ENCODE measurements at places on chromosomes 1 and 21. TPM values are rescaled to one million over a fixed set of nuclear protein-coding genes. Genes with fewer than 3 reads are reported as not detected.

DNA sequence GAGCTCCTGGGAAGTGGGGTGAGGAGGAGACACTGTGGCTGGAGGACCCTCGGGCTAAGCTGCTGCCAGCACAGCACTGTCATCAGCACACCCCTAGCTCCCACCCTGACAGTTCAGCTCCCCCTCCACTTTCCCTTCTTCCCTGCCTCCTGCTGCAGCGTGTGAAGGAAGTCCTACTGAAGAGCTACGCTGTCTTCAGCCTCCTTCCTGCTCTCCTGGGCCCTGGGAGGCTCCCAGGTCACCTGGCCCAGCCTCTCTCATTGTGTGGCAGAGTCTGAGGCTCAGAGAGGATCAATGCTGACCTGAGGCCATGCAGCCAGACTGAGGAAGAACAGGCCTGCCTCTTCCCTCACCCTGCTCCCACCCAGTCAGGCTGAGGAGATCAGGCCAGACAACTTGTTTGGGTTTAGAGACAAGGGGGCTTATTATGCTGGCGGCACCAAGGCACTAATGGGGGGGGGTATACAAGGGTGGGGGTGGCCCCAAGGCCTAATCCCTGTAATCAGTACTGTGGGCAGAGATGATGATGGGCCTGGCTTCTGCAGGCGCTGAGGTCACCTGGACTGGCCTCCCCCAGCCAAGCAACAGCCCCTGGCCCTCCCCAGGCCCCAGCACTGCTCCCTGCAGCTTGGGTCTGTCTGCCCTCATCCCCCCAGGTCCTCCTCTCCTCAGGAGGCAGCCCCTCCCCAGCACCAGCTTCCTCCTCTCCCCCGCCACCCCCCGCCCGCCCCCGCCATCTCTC, 9.1 kb downstream of the NES start:
- peak overlapping the region; percentile 16 for H3K4me3 ChIP-seq
- no peaks in the 10 kb centered on the region for H3K27me3 ChIP-seq
- no peak for DNase-seq
- H3K4me1 ChIP-seq, result peaks cover 80% of the 10 kb centered on the region
- no peaks in the 10 kb centered on the region for H3K36me3 ChIP-seq

Gene OR10Z1
- total RNA-seq, result not detected

Gene SYCP1
- total RNA-seq, result not detected

- no peak overlapping the region for H3K4me3 ChIP-seq
- H3K4me1 ChIP-seq, result no peaks in the 10 kb centered on the region
- no peak for DNase-seq
- H3K27ac ChIP-seq, result no peak overlapping the region
- no peaks in the 10 kb centered on the region for H3K36me3 ChIP-seq
These were observed 441.6 kb downstream of the OMA1 start for GRCh38 chr1:58104960-58105359.

GRCh38 chr21:15289896-15290841, 225.4 kb upstream of the NRIP1 start:
- H3K4me1 ChIP-seq, result peaks cover 6% of the 10 kb centered on the region
- H3K27me3 ChIP-seq, result no peaks in the 10 kb centered on the region
- no peak overlapping the region for H3K4me3 ChIP-seq
- DNase-seq, result peak; percentile 25
- H3K27ac ChIP-seq, result no peak overlapping the region
